GM23338 (cell line): ENCODE measurements at places on chromosomes 7 and 10. TPM values are rescaled to one million over a fixed set of nuclear protein-coding genes. Genes with fewer than 3 reads are reported as not detected.

DNA sequence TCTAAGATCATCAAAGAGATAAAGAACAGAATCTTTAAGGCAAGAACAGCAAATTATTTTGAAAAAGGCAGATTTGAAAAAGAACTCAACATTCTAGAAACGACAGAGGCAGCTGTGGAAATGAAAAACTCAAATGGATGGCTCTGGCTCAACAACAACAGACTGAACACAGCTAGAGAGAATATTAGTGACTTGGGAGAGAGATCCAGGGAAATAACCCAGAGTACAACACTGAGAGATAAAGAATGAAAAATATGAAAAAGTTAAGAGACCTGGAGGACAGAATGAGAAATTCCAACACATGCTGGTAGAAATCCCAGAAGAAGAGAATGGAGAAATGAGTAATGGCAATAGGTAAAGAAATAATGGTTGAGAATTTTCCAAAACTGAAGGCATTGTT is 17.9 kb upstream of the ZNF777 start:
- H3K27me3 ChIP-seq: no peaks in the 10 kb centered on the region
- DNase-seq: no peak
- H3K27ac ChIP-seq: no peak overlapping the region
- H3K36me3 ChIP-seq: peaks cover 2% of the 10 kb centered on the region; the same call in 1 of the 2 replicates

The TMEM229A gene
- 0.16 and 0.80 TPM in 2 replicates for total RNA-seq

DNA sequence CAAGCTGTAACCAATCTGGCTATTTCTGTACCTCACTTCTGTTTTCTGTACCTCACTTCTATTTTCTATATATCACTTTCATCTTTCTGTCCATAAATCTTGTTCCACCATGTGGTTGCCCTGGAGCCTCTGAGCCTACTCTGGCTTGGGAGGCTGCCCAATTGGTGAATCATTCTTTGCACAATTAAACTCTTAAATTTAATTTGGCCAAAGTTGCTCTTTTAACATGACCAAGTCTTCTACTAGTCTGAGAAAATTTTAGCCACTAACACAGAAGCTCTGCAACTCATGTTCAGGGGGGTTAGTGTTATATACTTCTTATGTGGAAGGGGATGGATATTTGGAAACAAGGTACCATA is 503.5 kb downstream of the KIF20B start:
- H3K27ac ChIP-seq: no peak overlapping the region
- H3K4me3 ChIP-seq: no peak overlapping the region
- H3K4me1 ChIP-seq: no peaks in the 10 kb centered on the region
- H3K36me3 ChIP-seq: no peaks in the 10 kb centered on the region

The CYP3A4 gene
- not detected in 2 replicates for total RNA-seq

DNA sequence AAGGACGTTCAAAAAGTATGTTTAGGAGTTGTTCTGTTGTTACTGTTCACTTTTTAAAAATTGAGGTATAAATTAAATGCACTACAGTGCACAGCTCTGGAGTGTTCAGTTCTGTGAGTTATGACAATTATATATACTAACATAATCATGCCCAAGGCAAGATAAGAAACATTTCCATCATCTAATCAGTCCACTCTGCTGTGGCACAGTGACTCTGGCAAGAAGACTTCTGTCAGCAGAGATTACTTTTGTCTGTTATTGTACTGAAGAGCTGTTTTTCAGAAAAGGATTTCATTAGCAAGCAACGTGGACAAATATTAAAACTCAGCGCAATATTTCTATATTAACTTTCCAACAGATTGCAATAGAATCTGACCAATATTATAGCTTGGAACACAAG is 32.0 kb downstream of the ICA1 start:
- H3K36me3 ChIP-seq: no peaks in the 10 kb centered on the region; the same call in 1 of the 2 replicates
- H3K4me1 ChIP-seq: no peaks in the 10 kb centered on the region
- no peak overlapping the region for H3K27ac ChIP-seq
- DNase-seq: no peak
- no peak overlapping the region for H3K4me3 ChIP-seq
- no peaks in the 10 kb centered on the region for H3K27me3 ChIP-seq

The ZP3 gene
- total RNA-seq: 4.3 and 5.1 TPM in 2 replicates

- H3K4me3 ChIP-seq: peak overlapping the region; percentile 30; the same call in 1 of the 2 replicates
- H3K4me1 ChIP-seq: peaks cover 36% of the 10 kb centered on the region
- peaks cover 13% of the 10 kb centered on the region; the same call in 1 of the 2 replicates for H3K27me3 ChIP-seq
Observed at GRCh38 chr7:100571829-100572116, 1.9 kb downstream of the SAP25 start.

- H3K27me3 ChIP-seq: no peaks in the 10 kb centered on the region
- H3K36me3 ChIP-seq: no peaks in the 10 kb centered on the region
- H3K4me1 ChIP-seq: no peaks in the 10 kb centered on the region
- no peak for DNase-seq
Observed at GRCh38 chr10:129090618-129091366, 376.2 kb upstream of the MGMT start.

The ANKRD16 gene
- 16.1 and 20.2 TPM in 2 replicates for total RNA-seq

GRCh38 chr7:104604706-104605105 is 276.3 kb downstream of the LHFPL3 start:
- no peaks in the 10 kb centered on the region for H3K36me3 ChIP-seq
- DNase-seq: no peak
- H3K27me3 ChIP-seq: no peaks in the 10 kb centered on the region
- no peaks in the 10 kb centered on the region; the same call in 1 of the 2 replicates for H3K4me1 ChIP-seq
- no peak overlapping the region for H3K27ac ChIP-seq

DNA sequence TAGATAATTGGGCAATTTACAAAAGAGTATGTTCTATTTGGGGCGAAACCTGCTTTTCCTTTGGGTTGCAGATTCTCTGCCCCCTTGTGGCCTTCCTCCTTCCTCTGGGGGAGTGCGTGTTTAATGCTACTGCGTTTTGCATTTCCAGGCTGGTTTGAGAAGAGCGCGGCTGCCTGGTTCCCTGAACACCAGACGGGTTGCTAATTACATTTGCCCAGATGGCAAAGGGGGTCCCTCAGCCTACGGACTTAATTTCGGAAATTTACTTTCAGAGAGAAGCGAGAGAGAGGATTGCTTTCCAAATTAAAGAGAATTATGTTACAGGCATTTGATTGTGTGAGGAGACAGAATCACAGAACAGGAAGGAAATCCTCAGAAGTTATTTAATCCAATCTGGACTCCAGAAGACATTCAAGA is 91.9 kb upstream of the JAZF1 start:
- no peak overlapping the region for H3K4me3 ChIP-seq
- H3K36me3 ChIP-seq: no peaks in the 10 kb centered on the region
- DNase-seq: peak; percentile 87
- H3K27ac ChIP-seq: no peak overlapping the region
- no peaks in the 10 kb centered on the region for H3K27me3 ChIP-seq

The GTPBP4 gene
- total RNA-seq: 48.7 and 56.5 TPM in 2 replicates

The TMEM139 gene
- 2.3 and 3.6 TPM in 2 replicates for total RNA-seq

The KCP gene
- 0.76 and 1.3 TPM in 2 replicates for total RNA-seq

The AGMO gene
- 0.42 and 3.9 TPM in 2 replicates for total RNA-seq

DNA sequence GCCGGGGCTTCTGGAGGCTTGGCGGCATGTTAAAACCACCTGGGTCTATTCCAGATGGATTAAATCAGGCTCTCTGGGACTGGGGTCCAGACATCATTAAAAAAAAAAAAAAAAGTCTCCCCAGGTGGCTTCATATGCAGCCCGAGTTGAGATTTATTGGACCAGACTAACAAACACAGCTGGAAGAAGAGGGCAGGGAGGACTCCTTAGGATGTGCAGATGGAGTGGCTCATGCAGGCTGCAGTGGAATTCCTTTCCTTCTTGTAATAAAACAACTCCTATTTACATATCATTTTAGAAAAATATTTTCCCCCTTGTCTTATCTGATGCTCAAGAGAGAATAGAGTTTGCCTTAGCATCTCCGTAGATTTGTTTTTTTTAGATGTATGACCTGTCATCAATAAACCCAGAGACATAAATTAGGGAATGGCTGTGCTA is 238.1 kb downstream of the CAMK1D start:
- no peak overlapping the region for H3K4me3 ChIP-seq
- H3K27me3 ChIP-seq: no peaks in the 10 kb centered on the region
- DNase-seq: no peak
- H3K27ac ChIP-seq: 0 out of 2 replicates have a peak overlapping the region, but pooled peaks have one; percentile 2

GRCh38 chr7:30645661-30646060 is 36.6 kb downstream of the CRHR2 start:
- H3K4me3 ChIP-seq: no peak overlapping the region
- H3K4me1 ChIP-seq: peaks cover 13% of the 10 kb centered on the region
- DNase-seq: no peak
- H3K36me3 ChIP-seq: no peaks in the 10 kb centered on the region
- no peak overlapping the region for H3K27ac ChIP-seq

GRCh38 chr7:46854958-46855473 is 726.9 kb downstream of the TNS3 start:
- no peaks in the 10 kb centered on the region for H3K27me3 ChIP-seq
- H3K27ac ChIP-seq: no peak overlapping the region
- DNase-seq: no peak
- H3K4me3 ChIP-seq: no peak overlapping the region

- no peaks in the 10 kb centered on the region for H3K27me3 ChIP-seq
- H3K4me1 ChIP-seq: no peaks in the 10 kb centered on the region; the same call in 1 of the 2 replicates
- no peak overlapping the region for H3K27ac ChIP-seq
- no peaks in the 10 kb centered on the region for H3K36me3 ChIP-seq
- DNase-seq: no peak
Observed at GRCh38 chr7:33632322-33632721, 273.0 kb upstream of the BMPER start.

- no peaks in the 10 kb centered on the region for H3K27me3 ChIP-seq
- H3K36me3 ChIP-seq: no peaks in the 10 kb centered on the region
- DNase-seq: no peak
- H3K27ac ChIP-seq: no peak overlapping the region
Observed at GRCh38 chr10:89652806-89653370, 7.8 kb upstream of the PANK1 start.

The CCDC71L gene
- total RNA-seq: 19.1 and 32.3 TPM in 2 replicates

GRCh38 chr10:93065675-93066543 is 5.3 kb downstream of the CYP26C1 start:
- peaks cover 100% of the 10 kb centered on the region for H3K27me3 ChIP-seq
- H3K36me3 ChIP-seq: no peaks in the 10 kb centered on the region
- H3K4me1 ChIP-seq: peaks cover 27% of the 10 kb centered on the region; the same call in 1 of the 2 replicates
- no peak overlapping the region for H3K27ac ChIP-seq
- H3K4me3 ChIP-seq: peak overlapping the region; percentile 55
- peak; percentile 74 for DNase-seq

DNA sequence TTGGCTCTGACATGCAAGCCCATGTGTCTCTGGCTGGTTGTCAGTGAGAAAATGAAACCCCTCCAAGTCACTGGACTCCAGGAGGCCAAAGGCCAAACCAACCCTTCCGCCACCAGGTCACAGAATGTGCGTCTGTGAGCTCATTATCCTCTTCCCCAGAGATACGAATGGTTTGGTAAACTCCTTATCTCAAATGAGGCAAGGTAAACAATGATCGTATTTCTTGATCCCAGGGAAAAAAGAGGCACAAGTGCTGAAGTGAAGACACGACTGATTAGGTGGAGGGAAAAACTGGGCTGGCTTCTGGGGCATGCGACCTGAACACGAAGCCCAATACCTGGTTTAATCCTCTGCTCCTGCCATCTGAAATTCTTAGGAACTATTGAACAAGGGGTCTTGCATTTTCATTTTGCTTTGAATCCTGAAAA is 70.6 kb upstream of the ARID5B start:
- no peak for DNase-seq
- H3K27ac ChIP-seq: no peak overlapping the region
- H3K27me3 ChIP-seq: no peaks in the 10 kb centered on the region
- no peak overlapping the region for H3K4me3 ChIP-seq
- 0 out of 2 replicates have a peak, but pooled peaks cover under 1% of the 10 kb centered on the region for H3K4me1 ChIP-seq

The INPP5A gene
- total RNA-seq: 40.6 and 42.5 TPM in 2 replicates

- H3K27ac ChIP-seq: 0 out of 2 replicates have a peak overlapping the region, but pooled peaks have one; percentile 53
- no peak for DNase-seq
- peaks cover 14% of the 10 kb centered on the region; the same call in 1 of the 2 replicates for H3K36me3 ChIP-seq
- H3K4me1 ChIP-seq: no peaks in the 10 kb centered on the region
Observed at GRCh38 chr7:105454095-105454747, 65.5 kb upstream of the SRPK2 start.

The PCDH15 gene
- 0.31 and 0.66 TPM in 2 replicates for total RNA-seq

The FGL2 gene
- not detected in 2 replicates for total RNA-seq

DNA sequence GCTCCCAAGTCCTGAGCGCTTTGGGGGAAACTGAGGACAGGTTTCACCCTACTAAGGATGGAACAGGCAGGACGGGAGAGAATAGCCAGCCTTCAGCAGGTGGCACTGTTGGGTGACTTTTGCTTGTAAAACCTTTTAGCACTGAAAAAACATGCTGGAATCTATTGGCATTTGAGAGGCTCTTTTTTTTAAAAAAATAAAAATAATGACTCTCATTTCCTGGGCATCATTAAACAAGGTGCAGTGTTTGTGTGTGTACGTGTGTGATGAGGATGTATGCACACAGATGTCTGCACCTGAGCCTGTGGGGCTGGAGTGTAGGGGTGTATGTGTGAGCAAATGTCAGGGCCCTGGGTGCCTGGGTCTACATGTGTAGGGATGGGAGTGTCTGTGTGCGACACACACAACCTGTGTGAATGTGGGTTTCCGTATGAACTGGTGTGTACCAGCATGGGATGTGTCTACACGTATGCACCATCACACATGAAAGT is 177.9 kb downstream of the RPS24 start:
- no peaks in the 10 kb centered on the region for H3K27me3 ChIP-seq
- no peaks in the 10 kb centered on the region for H3K36me3 ChIP-seq
- H3K4me1 ChIP-seq: peaks cover 14% of the 10 kb centered on the region; the same call in 1 of the 2 replicates
- peak; percentile 35 for DNase-seq
- H3K4me3 ChIP-seq: no peak overlapping the region

The ASAH2 gene
- 0.04 and 0.17 TPM in 2 replicates for total RNA-seq
